ENCODE measurements at places on chromosomes 7 and 10.

- DNase-seq = no peak
These were observed 58.0 kb upstream of the IL6 start for GRCh38 chr7:22668971-22669401.

DNA sequence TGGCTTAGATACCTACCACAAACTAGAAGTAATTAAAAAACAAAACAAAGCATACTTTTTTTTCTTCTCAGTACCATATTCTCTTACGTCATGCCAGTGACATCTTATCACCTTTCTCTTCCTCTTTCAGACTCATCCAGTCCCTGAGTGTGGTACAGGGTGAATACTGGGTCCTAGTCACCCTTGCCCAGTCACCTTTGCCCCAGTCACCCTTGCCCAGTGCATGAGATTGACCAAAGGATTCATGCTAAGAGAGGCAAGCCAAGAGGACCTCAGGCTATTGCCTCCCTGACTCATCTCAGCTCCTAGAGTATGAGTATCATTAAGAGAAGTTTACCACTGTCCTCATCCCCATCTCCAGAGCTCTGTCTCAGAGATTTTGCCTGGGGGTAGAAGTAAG, 10.0 kb upstream of the TSPAN12 start:
- DNase-seq = no peak

- no peak for DNase-seq
These were observed 135.6 kb downstream of the VPS41 start for GRCh38 chr7:38773430-38773829.

DNA sequence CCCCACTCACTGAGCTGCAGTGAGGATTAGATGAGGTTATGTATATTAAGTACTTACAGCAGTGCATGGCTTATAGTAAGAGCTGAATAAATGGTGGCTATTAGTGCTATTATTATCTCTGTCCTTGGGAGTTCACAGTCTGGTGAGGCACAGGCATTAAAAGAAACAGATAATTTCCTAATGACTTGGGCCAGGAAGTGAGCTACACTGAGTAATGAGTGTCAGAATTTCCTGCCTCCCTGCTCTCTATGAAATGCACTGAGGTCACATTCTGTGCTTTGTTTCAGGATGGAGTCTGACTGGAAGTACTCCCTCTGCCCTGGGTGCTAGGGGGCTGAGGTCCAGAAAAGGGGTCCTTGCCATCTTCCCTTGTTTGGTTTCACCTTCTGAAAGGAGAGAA, 48.7 kb upstream of the LOXL4 start:
- no peak for DNase-seq

GRCh38 chr7:8152489-8153192, 109.3 kb downstream of the ICA1 start:
- DNase-seq = no peak

GRCh38 chr7:94252971-94253370, 141.7 kb upstream of the COL1A2 start:
- DNase-seq = no peak

GRCh38 chr7:107945332-107945731, 54.3 kb downstream of the DLD start:
- no peak for DNase-seq

GRCh38 chr10:90779548-90779947, 78.3 kb downstream of the HTR7 start:
- no peak for DNase-seq

DNA sequence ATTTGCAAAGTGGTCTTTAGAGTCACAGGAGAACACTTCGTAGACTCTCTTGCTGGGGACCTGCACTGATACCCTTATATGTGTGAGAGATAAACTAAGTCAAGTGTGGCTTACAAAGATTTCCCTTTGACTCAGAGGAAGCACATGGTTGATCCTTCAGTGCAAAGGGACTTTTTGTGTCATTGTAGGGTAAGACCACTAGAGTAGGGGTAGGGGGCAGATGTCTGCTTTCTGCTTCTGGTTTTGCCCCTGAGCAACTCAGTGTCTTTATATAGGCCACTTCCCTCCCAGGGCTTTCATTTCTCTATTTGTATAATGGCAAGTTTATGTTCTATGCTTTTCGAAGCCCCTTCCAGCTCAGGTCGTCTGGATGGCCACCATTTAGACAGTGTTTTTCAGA, 281.7 kb downstream of the SORCS3 start:
- DNase-seq = no peak

- DNase-seq = no peak
These were observed 15.0 kb downstream of the MIOS start for GRCh38 chr7:7581531-7582179.

DNA sequence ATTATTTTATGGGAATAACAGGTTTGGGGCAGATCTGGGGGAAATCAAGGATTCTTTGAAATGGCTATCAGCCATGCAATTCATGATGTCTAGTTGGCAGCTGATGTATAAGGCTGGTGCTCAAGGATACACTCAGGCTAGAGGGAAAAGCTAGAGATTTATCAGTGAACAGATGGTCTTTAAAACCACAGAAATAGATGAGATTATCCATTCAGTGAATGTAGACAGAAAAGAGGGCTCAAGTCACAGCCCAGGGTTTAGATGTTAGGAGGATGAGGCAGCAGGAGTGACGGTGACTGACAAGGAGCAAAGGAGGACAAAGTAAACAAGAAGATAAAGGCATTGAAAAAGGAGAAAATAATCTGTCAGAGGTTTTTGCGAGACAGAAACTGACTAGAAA, 238.7 kb downstream of the CDK14 start:
- no peak for DNase-seq

- no peak for DNase-seq
These were observed 13.1 kb upstream of the PDLIM1 start for GRCh38 chr10:95303950-95304349.

DNA sequence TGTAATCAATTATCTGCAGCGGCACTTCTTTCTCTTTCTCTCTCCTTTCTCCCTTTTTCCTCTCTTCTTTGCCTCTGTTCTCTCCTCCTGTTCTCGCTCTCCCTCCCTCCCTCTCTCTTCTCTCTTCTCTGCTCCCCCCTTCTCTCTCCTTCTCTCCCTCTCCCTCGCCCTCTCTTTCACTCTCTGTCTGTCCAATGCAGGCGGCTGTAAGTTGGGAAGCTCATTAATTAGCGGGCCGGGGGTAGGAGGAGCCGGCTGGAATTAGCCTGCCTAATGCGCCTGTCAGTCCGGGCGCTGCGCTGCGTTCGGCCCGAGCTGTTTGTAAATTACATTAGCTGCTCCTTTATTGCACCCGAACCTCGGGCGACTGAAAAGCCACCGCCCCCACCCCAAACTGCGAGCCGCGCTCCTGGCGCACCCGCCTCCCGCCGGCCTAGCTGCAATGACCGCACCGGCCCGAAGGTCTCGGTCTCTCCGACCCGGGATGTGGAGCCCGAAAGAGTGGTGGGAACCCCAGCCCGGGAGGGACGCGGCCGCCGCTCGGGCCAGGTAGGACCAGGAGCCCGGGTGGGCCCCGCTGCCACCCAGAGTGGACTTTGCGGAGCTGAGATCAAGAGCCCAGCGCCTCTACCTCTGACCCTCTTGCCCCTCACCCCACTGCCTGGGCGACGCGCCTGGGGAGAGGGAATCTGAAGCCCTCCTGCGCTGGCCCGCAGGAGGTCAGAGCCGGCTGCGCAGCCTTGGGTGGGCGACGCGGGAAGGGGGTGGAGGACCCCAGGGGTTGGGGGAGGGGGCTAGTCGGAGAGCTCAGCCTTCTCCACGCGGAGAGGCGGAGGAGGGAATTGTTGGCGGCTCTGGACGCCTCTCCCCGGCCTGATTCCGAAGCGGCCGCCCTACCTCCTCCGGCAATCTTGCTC, at the start of gene LBX1:
LBX1 (minus strand) TSS at position 198 of the 917 bp plus-strand sequence. CDS start 648 bp downstream, outside the sequence.
- no peak for DNase-seq

DNA sequence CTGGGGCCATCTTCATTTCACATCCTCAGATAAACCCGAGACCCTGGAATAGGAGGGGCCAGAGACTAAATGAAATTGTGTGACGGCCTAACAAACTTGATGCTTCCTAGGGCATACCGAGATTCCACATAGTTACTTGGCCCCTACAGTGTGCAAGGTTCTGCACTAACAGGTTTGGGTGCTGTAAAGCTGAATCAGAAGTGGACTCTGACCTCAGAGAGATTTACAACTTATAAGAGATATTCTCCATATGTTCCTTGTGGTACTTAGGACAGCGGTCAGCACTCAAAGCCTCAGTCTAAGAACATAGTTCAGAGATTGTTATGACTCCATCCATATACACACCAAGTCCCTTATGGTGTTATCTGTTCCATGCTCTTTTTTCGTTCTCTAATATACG, 55.1 kb upstream of the FHIP2A start:
- no peak for DNase-seq

- DNase-seq = peak; percentile 49
These were observed 642 bp upstream of the COL13A1 start for GRCh38 chr10:69801094-69801433.

DNA sequence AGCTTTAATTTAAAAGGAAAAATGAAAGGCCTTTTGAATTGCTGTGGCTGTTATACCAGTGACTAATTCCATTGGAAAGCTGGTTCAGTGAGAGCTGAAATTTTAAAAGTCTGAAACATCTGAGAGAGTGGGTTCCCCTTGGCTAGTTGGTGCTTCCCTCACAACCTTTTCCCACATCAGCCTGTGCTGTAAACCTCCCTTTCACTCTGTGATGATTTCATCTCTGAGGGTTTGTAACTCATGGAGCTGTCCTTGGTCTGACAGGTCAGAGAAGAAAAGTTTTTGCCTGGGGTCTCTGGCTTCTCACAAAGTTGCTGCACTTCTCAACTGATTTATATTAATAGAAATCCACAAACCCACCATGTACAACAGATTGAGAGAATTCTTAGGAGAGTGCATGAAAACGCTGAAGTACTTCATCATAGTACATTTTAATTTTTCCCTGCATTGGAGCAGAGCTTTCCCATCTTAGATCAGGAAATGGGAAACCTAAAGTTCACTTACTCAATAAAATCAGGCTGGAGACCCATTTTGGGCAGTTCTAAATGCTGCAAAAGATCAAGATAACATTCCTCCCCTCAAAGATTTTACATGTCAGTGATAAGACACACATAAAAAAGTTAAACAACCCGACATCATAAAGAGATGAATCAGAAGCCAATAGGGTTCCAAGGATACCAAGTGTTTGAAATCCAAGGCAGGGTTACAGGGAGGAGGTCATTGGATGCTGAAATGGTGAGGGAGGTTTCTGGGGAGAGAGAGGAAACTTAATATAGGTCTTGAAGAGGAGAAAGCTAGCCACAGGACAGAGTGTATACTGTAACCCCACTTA, 157.0 kb upstream of the MKLN1 start:
- DNase-seq = no peak

- DNase-seq = no peak
These were observed 21.4 kb downstream of the AUTS2 start for GRCh38 chr7:69619635-69620034.

DNA sequence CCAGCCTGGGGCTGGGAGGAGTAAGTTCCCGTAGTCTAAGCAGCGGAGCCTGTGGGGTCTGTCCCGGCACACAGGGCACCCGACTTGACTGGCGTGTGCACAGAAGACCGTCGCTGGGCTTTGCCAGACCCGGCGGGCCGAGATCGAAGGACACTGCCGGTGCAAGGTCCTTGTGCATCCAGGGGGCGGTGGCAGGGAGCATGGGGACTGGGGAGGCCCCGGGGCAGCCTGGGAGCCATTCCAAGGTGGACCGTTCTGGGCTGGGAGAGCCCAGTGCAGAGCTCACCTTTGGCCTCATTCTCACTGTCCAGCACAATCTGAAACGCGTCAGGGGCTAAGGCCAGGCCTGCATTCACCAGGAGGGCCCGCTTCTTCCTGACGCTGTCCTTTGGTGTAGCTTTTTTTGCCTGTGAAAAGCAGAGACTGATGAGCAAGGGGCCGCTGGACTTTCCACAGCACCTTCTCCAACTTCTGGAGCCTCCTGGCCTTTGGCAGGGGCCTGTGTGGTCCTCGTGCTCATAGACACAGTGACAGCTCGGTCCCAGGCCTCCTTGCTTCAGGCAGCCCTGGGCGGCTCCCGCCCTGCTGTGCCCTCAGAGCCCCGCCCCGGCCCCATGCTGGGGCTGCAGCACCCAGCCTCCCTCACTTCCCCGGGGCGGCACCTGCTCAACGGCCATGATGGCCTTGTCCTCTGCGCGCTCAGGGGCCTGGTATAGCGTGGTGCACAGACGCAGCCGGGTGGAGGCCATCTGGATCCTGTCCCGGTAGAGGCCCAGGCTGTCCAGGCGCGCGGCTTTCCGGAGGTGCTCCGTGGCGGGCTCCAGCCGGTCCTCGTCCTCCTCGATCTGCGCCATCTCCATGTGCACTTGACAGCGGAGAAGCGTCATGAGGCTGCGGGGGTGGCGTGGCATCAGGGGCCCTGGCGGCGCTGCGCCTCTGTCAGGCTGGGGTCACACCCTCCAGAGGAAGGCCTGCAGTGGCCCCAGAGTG, 20.3 kb downstream of the CFAP46 start:
- DNase-seq = no peak

- DNase-seq = no peak
These were observed 390.2 kb upstream of the COBL start for GRCh38 chr7:51706851-51707250.

- DNase-seq = no peak
These were observed 27.9 kb upstream of the WDR11 start for GRCh38 chr10:120823266-120823665.

- no peak for DNase-seq
These were observed 79.9 kb upstream of the RHEB start for GRCh38 chr7:151599401-151600227.

DNA sequence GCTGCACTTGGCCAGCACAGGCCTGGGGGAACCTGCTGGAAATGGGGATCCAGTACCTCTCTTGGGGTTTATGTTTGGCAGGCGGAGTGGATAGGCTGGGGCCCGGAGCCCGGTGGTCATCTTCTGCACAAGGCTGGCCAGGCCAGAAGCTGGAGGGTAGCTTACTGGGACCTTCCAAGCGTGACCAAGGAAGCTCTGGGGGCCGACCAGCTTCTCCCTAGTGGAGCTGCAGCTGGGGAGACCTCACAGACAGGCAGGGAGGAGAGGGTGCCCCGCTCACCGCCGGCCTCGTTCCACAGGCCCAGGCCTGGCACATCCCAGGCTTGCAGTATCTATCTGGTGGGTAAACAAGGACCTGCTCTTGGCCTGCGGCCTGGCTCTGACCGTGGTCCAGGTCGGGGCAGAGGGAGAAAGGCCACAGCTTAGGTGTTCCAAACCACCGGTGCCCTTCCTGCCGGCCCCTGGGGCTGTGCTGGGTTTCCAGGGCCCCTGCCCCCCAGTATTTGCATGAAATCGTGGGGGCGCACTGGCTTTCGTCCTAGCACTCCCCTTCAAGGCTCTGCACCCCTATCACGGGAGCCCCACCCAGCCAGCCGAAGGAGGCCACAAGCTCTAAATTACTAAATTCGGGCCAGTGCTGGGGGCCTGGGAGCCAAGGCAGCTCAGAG, 1.5 kb upstream of the ELFN1 start:
- DNase-seq = peak; percentile 36

Measured in activated CD8-positive, alpha-beta memory T cell treated with anti-CD3 and anti-CD28 coated beads, Interleukin-2, amount 10 ng/mL, durations not matched to agents 7 days and 5 days (primary cell).